ENCODE measurements at places on chromosomes 7 and 10. TPM values are rescaled to one million over a fixed set of nuclear protein-coding genes. Genes with fewer than 3 reads are reported as not detected.

The VWA2 gene
- total RNA-seq, result 0.77 TPM

The SRRM3 gene
- total RNA-seq, result 8.5 TPM

The IFIT5 gene
- total RNA-seq, result 11.1 TPM

The LRRC18 gene
- not detected for total RNA-seq

The ADIRF gene
- 14.8 TPM for total RNA-seq

The SPOCK2 gene
- 4.8 TPM for total RNA-seq

The PIK3AP1 gene
- total RNA-seq, result 2.6 TPM

The VSTM4 gene
- total RNA-seq, result 0.13 TPM

The RELN gene
- total RNA-seq, result 0.10 TPM

The NUDT13 gene
- 6.1 TPM for total RNA-seq

The LRRC61 gene
- total RNA-seq, result 13.8 TPM

The IRF5 gene
- 8.8 TPM for total RNA-seq

- H3K27me3 ChIP-seq, result peaks cover 7% of the 10 kb centered on the region
- H3K4me1 ChIP-seq, result no peaks in the 10 kb centered on the region
- H3K36me3 ChIP-seq, result no peaks in the 10 kb centered on the region
- no peak overlapping the region for H3K4me3 ChIP-seq
- H3K27ac ChIP-seq, result no peak overlapping the region
Observed at GRCh38 chr10:128571745-128572144, 445.5 kb upstream of the MKI67 start.

DNA sequence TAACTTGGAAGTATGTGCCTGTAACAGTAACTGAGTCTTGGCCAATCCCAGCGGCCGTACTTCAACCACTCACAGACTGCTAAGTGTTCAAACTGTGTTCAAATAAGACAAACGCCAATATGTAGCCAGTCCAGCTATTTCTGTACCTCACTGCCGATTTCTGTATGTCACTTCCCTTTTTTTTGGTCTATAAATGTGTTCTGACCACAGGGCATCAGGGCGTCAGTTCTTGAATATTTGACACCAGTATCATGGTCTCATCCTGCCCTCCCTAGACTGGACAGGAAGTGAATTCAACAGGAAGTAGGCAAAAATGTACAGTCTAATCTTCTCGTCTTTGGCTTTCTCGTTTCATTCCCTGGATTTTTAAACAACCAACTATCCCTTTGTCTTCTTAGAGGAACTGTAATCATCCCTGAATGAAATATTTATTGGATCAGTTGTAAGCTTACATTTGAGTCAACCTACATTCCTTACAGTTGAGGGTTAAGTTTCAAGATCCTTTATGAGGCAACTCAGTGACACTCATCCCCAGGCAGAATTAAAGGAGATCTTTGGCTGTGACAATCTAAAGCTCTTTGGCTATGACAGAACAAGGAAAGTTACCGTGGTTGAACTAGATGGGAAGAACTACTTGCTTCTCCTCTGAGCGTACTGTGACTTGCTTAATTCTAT lies 232.7 kb downstream of the NSUN6 start:
- H3K36me3 ChIP-seq, result no peaks in the 10 kb centered on the region
- H3K4me1 ChIP-seq, result no peaks in the 10 kb centered on the region
- H3K4me3 ChIP-seq, result no peak overlapping the region
- H3K27me3 ChIP-seq, result no peaks in the 10 kb centered on the region
- H3K27ac ChIP-seq, result no peak overlapping the region

- no peaks in the 10 kb centered on the region for H3K4me1 ChIP-seq
- H3K27me3 ChIP-seq, result peaks cover 22% of the 10 kb centered on the region
- H3K4me3 ChIP-seq, result no peak overlapping the region
- DNase-seq, result peak; percentile 39
- no peak overlapping the region for H3K27ac ChIP-seq
Observed at GRCh38 chr10:79562135-79562756, 2.0 kb upstream of the SFTPA2 start.

GRCh38 chr10:131771634-131772358 lies 129.0 kb upstream of the PPP2R2D start:
- H3K27ac ChIP-seq, result no peak overlapping the region
- H3K36me3 ChIP-seq, result no peaks in the 10 kb centered on the region
- H3K4me1 ChIP-seq, result no peaks in the 10 kb centered on the region
- no peaks in the 10 kb centered on the region for H3K27me3 ChIP-seq
- H3K4me3 ChIP-seq, result no peak overlapping the region

GRCh38 chr7:108196004-108196403 lies 65.8 kb upstream of the LAMB4 start:
- H3K36me3 ChIP-seq, result no peaks in the 10 kb centered on the region
- H3K4me3 ChIP-seq, result no peak overlapping the region
- DNase-seq, result no peak

GRCh38 chr7:105156731-105157130 lies 142.7 kb downstream of the KMT2E start:
- no peaks in the 10 kb centered on the region for H3K4me1 ChIP-seq
- H3K36me3 ChIP-seq, result no peaks in the 10 kb centered on the region
- no peaks in the 10 kb centered on the region for H3K27me3 ChIP-seq
- no peak for DNase-seq

GRCh38 chr10:2984682-2985081 lies 82.7 kb upstream of the PFKP start:
- H3K4me3 ChIP-seq, result no peak overlapping the region
- no peak for DNase-seq
- H3K27me3 ChIP-seq, result no peaks in the 10 kb centered on the region
- no peaks in the 10 kb centered on the region for H3K36me3 ChIP-seq
- peaks cover 5% of the 10 kb centered on the region for H3K4me1 ChIP-seq
- H3K27ac ChIP-seq, result no peak overlapping the region

DNA sequence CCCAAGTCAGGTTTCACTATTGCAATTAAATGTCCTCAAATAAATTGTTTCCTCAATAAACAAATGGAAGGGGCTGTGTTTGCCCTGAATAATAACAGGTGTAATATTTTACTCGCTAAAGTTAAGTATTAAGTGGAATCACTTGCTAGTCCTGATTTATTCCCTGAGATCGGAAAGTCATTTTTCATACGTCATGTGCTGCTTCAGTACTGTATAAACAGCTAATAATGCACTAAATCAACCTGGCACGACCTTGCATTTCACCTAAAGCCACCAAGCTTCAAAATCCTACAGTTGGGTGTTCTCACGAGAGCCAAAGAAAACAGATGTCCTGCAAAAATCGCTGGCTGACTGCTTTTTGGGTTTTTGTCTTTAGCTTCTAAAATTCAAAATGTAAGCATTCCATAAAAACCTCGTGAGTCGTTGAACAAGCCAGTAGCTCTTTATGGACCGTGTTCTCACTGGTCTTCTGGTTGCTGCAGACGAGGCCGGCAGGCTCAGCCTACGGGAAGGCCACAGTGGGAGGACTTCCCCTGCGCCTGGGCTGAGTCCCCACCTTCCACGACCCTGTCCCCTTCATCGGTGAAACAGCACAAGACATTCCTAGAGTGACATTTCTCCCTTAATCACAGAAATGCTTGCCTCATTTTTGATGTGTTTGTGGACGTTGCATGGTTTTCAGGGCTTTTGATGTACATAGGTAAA lies 17.9 kb upstream of the MNX1 start:
- DNase-seq, result no peak
- H3K27me3 ChIP-seq, result peaks cover 12% of the 10 kb centered on the region
- H3K36me3 ChIP-seq, result no peaks in the 10 kb centered on the region

GRCh38 chr7:146875981-146876380 lies 759.4 kb downstream of the CNTNAP2 start:
- DNase-seq, result no peak
- no peak overlapping the region for H3K4me3 ChIP-seq
- H3K27me3 ChIP-seq, result no peaks in the 10 kb centered on the region
- H3K4me1 ChIP-seq, result no peaks in the 10 kb centered on the region

GRCh38 chr10:49735161-49735560 lies 27.0 kb downstream of the OGDHL start:
- no peak overlapping the region for H3K27ac ChIP-seq
- no peak for DNase-seq
- H3K4me1 ChIP-seq, result peaks cover 12% of the 10 kb centered on the region
- H3K4me3 ChIP-seq, result no peak overlapping the region
- no peaks in the 10 kb centered on the region for H3K36me3 ChIP-seq
- H3K27me3 ChIP-seq, result no peaks in the 10 kb centered on the region

DNA sequence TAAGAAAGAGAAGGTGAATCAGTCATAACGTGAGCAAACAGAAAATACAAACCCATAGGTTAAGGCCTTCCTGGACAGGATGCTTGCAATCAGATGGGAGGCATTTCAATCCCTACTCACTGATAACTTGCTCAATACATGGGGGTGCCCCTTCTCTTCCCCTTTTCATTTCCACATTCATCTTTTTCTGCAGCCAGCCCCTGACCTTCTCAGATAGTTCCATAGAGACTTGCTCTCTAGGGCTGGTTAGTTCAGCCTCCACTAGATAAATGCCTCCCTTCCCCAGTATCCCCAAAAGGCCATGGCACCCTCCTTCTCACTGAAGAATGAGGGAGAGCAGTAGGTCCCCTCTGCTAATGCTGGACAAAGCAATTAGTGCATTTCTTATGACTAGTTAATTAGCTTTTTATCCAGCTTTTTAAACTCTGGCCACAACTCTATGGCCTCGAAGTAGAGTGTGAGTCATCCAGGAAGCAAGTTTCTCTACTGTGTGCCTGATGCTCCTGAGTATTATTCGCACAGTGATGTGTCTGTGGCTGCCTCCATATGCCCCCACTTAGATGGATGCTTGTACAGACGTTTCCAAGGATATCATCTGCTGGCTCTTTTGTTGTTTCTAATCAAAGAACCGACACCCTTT lies 12.7 kb downstream of the CHN2 start:
- no peak for DNase-seq
- no peaks in the 10 kb centered on the region for H3K4me1 ChIP-seq
- H3K27me3 ChIP-seq, result peaks cover 10% of the 10 kb centered on the region
- H3K4me3 ChIP-seq, result no peak overlapping the region
- H3K27ac ChIP-seq, result no peak overlapping the region

- H3K27me3 ChIP-seq, result no peaks in the 10 kb centered on the region
- H3K4me3 ChIP-seq, result no peak overlapping the region
- DNase-seq, result no peak
Observed at GRCh38 chr10:43524434-43525247, 49.8 kb downstream of the ZNF239 start.

DNA sequence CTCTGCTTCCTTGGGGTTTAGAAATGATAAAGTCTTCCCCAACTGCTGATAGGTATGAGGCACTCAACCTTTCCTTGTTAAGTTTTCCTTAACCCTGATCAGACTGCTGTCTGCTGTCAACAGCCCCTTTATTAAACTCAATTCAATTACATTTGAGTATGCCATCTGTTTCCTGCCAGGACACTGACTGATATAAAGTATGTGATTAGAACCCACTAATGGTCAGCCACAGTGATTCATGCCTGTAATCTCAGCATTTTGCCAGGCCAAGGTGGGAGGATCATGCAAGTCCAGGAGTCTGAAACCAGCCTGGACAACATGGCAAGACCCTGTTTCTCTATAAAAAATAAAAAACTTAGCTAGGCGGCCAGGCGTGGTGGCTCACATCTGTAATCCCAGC lies 18.1 kb downstream of the BAZ1B start:
- H3K27me3 ChIP-seq, result no peaks in the 10 kb centered on the region
- peaks cover 38% of the 10 kb centered on the region for H3K36me3 ChIP-seq
- no peak overlapping the region for H3K27ac ChIP-seq
- H3K4me3 ChIP-seq, result no peak overlapping the region

GRCh38 chr7:141785706-141786552 lies 4.1 kb upstream of the TAS2R5 start:
- no peaks in the 10 kb centered on the region for H3K27me3 ChIP-seq
- H3K4me3 ChIP-seq, result no peak overlapping the region
- no peaks in the 10 kb centered on the region for H3K4me1 ChIP-seq
- DNase-seq, result peak; percentile 51
- no peaks in the 10 kb centered on the region for H3K36me3 ChIP-seq

DNA sequence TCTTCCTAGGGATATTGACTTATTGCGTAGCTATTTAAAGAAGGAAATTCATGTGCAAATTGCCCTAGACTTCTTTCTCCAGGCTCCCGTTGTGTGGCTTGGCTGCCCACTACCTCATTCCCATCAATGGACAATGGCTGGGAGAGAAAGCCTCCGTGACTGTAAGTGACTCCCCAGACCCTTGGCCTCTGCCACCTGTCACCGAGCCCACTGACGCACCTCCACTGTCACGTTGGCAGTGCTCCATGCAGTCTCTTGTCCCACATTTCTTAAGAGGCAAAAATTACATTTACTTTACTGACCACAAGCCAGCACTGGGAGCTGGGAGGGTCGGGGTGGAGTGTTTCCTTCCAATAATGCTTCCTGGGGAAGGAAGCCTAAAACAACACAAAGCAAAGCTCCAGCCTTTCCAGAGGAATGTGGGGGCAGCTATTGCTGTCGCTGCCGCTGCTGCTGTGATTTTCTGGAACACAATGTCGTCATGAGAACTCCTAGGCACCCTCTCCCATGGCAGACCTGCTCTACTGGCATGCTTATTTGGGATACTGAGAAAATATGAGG lies 89.7 kb upstream of the STEAP1B start:
- no peak for DNase-seq
- no peaks in the 10 kb centered on the region for H3K27me3 ChIP-seq
- H3K27ac ChIP-seq, result no peak overlapping the region
- no peaks in the 10 kb centered on the region for H3K4me1 ChIP-seq
- no peaks in the 10 kb centered on the region for H3K36me3 ChIP-seq

DNA sequence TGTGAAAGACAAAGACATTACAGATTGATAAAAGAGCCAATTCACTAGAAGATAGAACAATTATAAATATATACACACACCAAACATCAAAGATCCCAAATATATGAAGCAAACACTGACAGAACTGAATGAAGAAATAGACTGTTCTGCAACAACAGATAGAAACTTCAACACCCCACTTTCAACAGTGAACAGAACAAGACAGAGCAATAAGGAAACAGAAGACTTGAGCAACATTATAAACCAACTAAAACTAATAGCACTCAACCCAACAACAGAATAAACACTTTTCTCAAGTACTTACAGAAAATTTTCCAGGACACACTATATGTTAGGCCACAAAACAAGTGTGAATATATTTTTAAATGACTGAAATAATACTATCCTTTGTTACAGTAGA lies 10.9 kb downstream of the CDCA7L start:
- no peak overlapping the region for H3K4me3 ChIP-seq
- no peaks in the 10 kb centered on the region for H3K36me3 ChIP-seq
- no peak for DNase-seq
- H3K4me1 ChIP-seq, result peaks cover 11% of the 10 kb centered on the region
- no peak overlapping the region for H3K27ac ChIP-seq

- no peak overlapping the region for H3K4me3 ChIP-seq
- no peaks in the 10 kb centered on the region for H3K27me3 ChIP-seq
- no peak for DNase-seq
- no peaks in the 10 kb centered on the region for H3K4me1 ChIP-seq
- no peak overlapping the region for H3K27ac ChIP-seq
Observed at GRCh38 chr7:25820432-25821040, 331.5 kb upstream of the NFE2L3 start.

GRCh38 chr7:155897758-155898386 lies 85.6 kb upstream of the SHH start:
- no peaks in the 10 kb centered on the region for H3K27me3 ChIP-seq
- peaks cover 10% of the 10 kb centered on the region for H3K4me1 ChIP-seq
- no peak overlapping the region for H3K27ac ChIP-seq
- H3K36me3 ChIP-seq, result no peaks in the 10 kb centered on the region
- DNase-seq, result no peak
- no peak overlapping the region for H3K4me3 ChIP-seq

DNA sequence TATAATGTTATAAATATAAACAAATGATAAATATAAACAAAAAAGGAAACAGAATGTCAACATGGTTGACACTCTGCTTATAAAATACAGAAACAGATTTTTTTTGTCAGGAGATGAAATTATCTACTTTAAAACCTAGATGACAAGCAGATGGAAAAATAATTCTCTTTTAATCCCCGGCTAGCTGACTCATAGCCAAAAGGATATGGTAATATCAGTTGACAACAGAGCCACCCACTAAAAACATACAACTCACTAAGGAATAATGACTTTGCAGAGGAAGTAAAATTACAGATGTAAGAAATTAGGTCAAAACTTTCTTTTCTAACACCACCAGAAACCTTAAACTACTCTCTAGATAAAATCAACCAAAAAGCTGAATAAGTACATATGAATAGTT lies 131.1 kb upstream of the ABCB5 start:
- no peak overlapping the region for H3K4me3 ChIP-seq
- no peak overlapping the region for H3K27ac ChIP-seq
- no peaks in the 10 kb centered on the region for H3K36me3 ChIP-seq
- H3K4me1 ChIP-seq, result no peaks in the 10 kb centered on the region

Measured in Panc1 (cell line).